ENCODE measurements at places on chromosomes 13 and 19. TPM values are rescaled to one million over a fixed set of nuclear protein-coding genes. Genes with fewer than 3 reads are reported as not detected.

ERICH6B gene
- not detected for total RNA-seq

ZNF626 gene
- total RNA-seq, result 11.1 TPM

HPN gene
- total RNA-seq, result 36.4 TPM

LRRC8E gene
- total RNA-seq, result 11.0 TPM

PEAK3 gene
- total RNA-seq, result 4.5 TPM

SYT5 gene
- total RNA-seq, result not detected

CTXN1 gene
- total RNA-seq, result 1.2 TPM

DNA sequence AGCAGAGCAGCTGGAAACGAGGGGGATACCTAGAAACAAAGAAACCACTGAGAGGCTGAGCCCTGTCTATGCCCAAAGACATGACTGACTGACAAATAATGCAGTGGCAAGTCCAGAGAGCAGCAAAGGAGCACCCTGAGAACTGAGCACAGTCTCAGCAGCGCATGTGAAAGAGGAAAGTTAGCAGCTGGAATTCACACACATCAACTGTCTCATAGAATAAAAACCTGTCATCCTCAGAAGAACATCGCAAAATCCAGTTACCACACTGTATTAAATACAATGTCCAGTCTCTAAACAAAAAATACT is 24.1 kb upstream of the DLEU7 start:
- H3K36me3 ChIP-seq, result no peaks in the 10 kb centered on the region
- DNase-seq, result no peak
- no peak overlapping the region for H3K4me3 ChIP-seq
- no peaks in the 10 kb centered on the region for H3K4me1 ChIP-seq
- H3K27me3 ChIP-seq, result no peaks in the 10 kb centered on the region

GRCh38 chr13:43877766-43878165 is 1.8 kb downstream of the CCDC122 start:
- H3K36me3 ChIP-seq, result no peaks in the 10 kb centered on the region
- no peak for DNase-seq
- no peak overlapping the region for H3K27ac ChIP-seq
- no peaks in the 10 kb centered on the region for H3K27me3 ChIP-seq
- H3K4me3 ChIP-seq, result no peak overlapping the region

DNA sequence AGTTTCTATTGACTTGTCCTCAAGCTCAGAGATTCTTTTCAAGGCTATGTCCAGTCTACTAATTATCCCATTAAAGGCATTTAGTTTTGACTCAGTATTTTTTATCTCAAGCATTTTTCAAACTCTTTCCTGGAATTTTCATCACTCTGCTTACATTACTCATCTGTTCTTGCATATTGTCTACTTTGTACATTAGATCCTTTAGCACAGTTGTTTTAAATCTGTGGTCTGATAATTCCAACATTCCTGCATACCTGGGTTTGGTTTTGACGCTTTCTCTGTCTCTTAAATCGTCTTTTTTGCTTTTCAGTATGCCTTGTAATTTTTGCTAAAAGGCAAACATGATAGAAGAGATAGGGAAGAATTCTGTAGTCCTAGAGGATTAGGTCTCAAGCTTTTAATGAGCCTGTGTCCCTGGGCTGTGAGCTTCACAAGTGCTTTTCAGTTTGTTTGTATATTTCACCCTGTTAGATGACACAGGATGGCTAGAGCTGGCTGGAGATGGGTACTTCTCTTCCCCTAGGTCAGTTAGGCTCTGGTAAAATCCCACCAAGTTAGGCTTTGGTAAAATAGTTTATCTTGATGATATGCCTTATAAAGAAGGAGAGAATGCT is 46.1 kb upstream of the GPC6 start:
- DNase-seq, result no peak
- no peaks in the 10 kb centered on the region for H3K27me3 ChIP-seq
- no peak overlapping the region for H3K27ac ChIP-seq
- H3K36me3 ChIP-seq, result no peaks in the 10 kb centered on the region
- no peak overlapping the region for H3K4me3 ChIP-seq

DNA sequence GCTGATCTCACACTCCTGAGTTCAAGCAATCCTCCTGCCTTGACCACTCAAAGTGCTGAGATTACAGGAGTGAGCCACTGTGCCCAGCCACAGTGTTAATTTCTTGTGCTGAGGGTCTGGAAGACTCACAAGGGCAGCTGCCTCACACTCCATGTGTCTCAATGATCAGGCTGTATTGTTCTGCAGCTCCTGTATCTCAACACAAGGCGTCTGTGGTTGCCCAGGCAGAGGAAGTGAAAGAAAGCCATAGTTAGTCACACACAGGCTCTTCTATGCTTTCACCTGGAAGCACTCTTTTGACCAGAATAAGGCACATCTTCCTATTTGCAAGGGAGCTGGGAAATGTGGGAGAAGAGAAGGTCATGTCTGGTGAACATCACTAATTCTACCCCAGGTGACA is 107.3 kb upstream of the ZNF507 start:
- peaks cover 8% of the 10 kb centered on the region for H3K27me3 ChIP-seq
- H3K4me1 ChIP-seq, result no peaks in the 10 kb centered on the region
- no peak overlapping the region for H3K4me3 ChIP-seq
- no peak for DNase-seq

GRCh38 chr13:63438951-63439350 is 2023.3 kb upstream of the PCDH20 start:
- H3K4me1 ChIP-seq, result no peaks in the 10 kb centered on the region
- H3K36me3 ChIP-seq, result no peaks in the 10 kb centered on the region
- H3K27me3 ChIP-seq, result no peaks in the 10 kb centered on the region
- H3K4me3 ChIP-seq, result no peak overlapping the region
- no peak overlapping the region for H3K27ac ChIP-seq

DNA sequence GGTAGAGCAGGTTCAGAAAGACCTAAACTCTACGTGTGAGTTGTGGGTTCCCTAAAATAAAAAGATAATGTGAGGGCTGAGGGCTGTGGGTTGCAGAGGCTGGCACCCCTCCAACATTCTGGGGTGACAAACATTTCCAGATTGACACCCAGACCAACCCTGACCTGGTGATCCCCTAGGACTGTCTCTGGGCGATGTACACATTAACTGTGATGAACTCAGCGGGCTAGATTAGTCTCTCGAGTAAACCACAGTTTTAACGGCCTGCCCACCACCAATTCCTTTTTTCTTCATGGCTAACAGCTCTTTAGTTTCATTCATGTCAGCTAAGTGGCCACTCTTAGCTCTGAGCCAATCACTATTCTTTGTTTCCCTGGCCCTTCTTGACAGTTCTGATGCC is 24.8 kb downstream of the SIAH3 start:
- DNase-seq, result no peak
- H3K4me1 ChIP-seq, result no peaks in the 10 kb centered on the region
- H3K4me3 ChIP-seq, result no peak overlapping the region
- H3K36me3 ChIP-seq, result no peaks in the 10 kb centered on the region
- no peak overlapping the region for H3K27ac ChIP-seq
- no peaks in the 10 kb centered on the region for H3K27me3 ChIP-seq

- peak overlapping the region; percentile 84 for H3K27ac ChIP-seq
- peaks cover 53% of the 10 kb centered on the region for H3K4me1 ChIP-seq
- no peak for DNase-seq
- no peak overlapping the region for H3K4me3 ChIP-seq
These were observed 34.9 kb upstream of the RCBTB2 start for GRCh38 chr13:48567515-48568369.

DNA sequence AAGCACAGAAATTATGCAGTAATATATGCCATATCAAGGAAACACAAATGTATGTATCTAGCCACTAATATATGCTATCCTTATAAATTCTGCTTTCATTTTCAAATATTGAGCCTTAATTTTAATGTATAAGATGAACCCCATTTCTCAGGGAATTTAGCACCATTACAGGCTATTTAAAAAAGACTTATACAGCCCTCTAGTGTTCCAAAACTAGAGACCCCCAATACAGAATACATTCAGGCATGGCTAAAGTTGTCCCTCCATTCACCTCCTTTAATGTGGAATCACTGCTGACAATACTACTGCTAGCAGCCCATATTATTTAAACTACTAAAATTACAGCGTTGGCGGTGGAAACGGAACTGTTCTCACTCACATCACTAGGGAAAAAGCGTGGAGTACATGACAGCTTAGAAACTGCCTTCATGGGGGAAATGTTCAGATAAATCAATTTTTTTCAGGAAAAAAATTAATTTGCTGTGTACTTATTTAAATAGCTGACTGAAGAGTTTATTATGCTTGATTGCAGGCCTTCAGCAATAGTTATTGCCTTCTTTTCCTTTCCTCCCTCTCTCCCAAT is 541.0 kb downstream of the PCDH9 start:
- H3K27me3 ChIP-seq, result no peaks in the 10 kb centered on the region
- no peak for DNase-seq
- no peaks in the 10 kb centered on the region for H3K4me1 ChIP-seq
- no peaks in the 10 kb centered on the region for H3K36me3 ChIP-seq
- no peak overlapping the region for H3K4me3 ChIP-seq

DNA sequence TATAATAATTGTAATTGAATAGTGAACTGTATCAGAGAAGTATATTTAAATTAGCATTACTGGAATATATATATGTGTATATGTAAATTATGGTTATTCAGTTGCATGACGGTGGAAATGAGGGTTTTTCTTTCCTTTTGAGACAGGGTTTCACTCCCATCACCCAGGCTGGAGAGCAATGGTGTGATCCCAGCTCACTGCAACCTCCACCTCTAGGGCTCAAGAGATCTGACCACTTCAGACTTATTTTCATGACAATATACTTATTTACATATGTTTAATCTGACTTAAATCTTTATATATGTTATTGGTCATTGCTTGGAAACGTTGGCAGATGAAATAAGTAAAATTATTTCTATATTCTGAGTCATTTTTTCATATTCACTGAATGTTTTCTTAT is 744.4 kb upstream of the PRR20A start:
- H3K4me3 ChIP-seq, result no peak overlapping the region
- H3K4me1 ChIP-seq, result no peaks in the 10 kb centered on the region
- no peaks in the 10 kb centered on the region for H3K36me3 ChIP-seq
- H3K27me3 ChIP-seq, result no peaks in the 10 kb centered on the region
- no peak for DNase-seq

GRCh38 chr13:106533101-106533942 is 2.1 kb downstream of the EFNB2 start:
- no peaks in the 10 kb centered on the region for H3K36me3 ChIP-seq
- H3K4me3 ChIP-seq, result peak overlapping the region; percentile 62
- H3K27me3 ChIP-seq, result no peaks in the 10 kb centered on the region
- peak; percentile 93 for DNase-seq

DNA sequence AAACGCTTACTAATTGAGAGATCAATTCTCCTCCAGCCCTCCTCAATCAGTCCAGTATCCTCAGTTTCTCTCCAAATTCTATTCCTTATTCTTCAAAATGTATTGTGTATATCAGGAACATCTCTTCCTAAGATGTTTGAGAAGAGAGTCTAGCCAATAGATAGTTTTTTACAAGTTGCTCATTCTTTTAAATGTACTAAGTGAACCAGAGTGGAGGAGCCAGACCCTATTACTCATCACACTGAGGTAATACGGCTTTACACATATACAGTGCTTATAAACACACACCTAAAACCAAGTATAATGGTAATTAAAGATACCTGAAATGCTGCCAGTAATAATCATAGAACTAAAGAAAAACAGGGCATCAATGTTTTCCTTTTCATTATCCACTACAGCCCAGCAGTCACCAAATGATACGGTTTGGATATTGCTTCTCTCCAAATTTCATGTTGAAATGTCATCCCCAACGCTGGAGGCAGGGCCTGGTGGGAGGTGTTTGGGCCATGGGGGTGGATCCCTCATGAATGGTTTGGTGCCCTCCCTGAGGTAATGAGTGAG is 45.2 kb upstream of the HMGB1 start:
- no peaks in the 10 kb centered on the region for H3K27me3 ChIP-seq
- DNase-seq, result no peak
- no peak overlapping the region for H3K27ac ChIP-seq

- no peak overlapping the region for H3K27ac ChIP-seq
- H3K4me3 ChIP-seq, result no peak overlapping the region
- H3K4me1 ChIP-seq, result no peaks in the 10 kb centered on the region
- no peak for DNase-seq
- no peaks in the 10 kb centered on the region for H3K27me3 ChIP-seq
These were observed 396.9 kb downstream of the IRS2 start for GRCh38 chr13:109389456-109389855.
